ENCODE measurements at places on chromosomes 16 and 17.

- no peak for DNase-seq
Observed at GRCh38 chr17:79650861-79651260, 40.0 kb upstream of the RBFOX3 start.

- no peak for DNase-seq
Observed at GRCh38 chr16:72397876-72398275, 225.9 kb upstream of the PMFBP1 start.

DNA sequence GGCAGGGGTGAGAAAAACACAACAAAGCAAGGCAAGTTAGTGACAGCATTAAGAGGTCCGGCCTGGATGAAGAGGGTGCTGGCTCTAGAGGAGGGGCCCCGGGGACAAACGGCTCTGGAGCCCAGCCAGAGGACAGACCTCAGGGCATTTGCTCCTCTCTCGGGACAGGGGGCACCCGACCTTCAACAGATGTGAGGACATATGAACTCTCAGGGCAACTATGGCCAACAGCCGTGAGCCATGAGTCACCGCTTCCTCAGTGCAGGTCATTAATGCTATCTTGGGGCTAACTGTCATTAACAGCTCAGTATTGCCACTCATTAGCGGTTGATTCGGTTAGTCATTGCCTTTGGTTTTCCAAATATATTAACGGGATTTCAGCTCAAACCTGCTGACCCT is 9.7 kb upstream of the ARL5C start:
- no peak for DNase-seq

GRCh38 chr17:70544317-70544716 is 375.0 kb downstream of the KCNJ2 start:
- no peak for DNase-seq

GRCh38 chr17:20200016-20200795 is 191.0 kb downstream of the SPECC1 start:
- DNase-seq = no peak

DNA sequence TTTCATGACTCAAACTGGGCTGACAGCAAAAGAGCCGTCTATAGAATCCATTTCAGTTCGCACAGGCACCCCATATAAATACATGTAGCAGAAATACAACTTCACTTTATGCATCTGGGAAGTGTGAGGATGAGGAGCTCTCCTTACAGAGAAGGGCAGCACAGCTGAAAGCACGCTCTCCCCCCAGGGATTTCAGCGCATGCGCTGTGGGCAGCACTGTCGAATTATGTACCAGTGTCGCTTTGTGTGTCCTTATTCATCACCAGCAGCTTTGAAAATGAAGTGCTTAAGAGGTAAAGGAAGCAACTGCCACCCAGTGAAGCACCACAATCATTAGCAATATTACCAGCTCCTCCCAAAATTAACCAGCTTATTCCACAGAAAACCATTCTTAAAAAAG is 39.9 kb downstream of the CEP95 start:
- DNase-seq = no peak

- no peak for DNase-seq
Observed at GRCh38 chr16:21116148-21116693, 34.4 kb downstream of the DNAH3 start.

DNA sequence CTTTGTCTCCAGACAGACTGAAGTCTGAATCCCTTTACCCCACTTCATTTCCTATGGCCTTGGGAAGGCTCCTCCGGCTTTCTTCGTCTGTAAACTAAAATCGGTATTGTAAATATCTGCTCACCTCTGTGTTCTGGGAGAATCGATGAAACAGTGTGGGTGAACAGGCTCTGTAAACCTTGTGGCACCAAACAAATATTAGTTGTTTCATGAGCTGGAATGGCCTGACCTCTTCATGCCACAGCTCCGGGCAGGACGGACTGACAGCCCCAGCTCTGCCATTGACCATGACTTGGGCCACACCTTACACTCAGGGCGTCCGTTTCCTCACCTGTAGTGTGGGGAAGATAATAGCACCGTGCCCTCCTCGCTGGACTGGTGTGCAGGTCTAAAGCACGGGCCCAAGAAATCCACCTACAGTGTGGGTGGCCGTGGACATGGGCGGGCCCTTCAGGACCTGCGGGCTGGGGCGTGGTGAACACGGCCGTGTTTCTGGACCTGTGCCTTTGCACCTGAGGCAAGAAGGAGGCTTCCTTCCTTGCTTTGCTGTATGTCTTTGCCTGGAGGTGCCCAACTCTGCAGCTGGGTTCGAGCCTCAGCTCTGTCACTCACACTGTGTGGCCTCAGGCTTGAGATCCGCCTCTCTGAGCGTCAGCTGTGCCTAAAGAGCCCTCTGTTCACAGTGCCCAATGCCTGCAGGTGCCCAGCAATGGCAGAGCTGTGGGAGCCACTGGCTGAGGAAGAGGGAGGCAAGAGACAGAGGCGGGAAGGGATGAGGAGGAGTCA is 6.1 kb upstream of the OSGIN1 start:
- DNase-seq = no peak

DNA sequence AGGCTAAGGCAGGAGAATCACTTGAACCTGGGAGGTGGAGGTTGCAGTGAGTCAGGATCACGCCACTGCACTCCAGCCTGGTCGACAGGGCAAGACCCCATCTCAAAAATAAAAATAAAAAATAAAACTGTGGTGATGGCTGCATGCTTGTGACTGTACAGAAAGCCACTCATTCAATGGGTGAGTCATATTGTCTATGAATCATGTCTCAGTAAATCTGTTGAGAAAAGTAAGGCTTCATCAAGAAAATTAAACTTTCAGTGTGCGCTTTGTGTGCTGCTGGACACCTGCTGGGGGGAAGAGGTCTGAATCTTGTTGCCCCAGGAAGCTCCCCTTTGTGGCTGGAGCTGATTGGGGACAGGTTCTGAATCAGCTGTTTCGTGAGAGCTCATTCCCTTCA is 11.3 kb downstream of the NUBP1 start:
- no peak for DNase-seq

DNA sequence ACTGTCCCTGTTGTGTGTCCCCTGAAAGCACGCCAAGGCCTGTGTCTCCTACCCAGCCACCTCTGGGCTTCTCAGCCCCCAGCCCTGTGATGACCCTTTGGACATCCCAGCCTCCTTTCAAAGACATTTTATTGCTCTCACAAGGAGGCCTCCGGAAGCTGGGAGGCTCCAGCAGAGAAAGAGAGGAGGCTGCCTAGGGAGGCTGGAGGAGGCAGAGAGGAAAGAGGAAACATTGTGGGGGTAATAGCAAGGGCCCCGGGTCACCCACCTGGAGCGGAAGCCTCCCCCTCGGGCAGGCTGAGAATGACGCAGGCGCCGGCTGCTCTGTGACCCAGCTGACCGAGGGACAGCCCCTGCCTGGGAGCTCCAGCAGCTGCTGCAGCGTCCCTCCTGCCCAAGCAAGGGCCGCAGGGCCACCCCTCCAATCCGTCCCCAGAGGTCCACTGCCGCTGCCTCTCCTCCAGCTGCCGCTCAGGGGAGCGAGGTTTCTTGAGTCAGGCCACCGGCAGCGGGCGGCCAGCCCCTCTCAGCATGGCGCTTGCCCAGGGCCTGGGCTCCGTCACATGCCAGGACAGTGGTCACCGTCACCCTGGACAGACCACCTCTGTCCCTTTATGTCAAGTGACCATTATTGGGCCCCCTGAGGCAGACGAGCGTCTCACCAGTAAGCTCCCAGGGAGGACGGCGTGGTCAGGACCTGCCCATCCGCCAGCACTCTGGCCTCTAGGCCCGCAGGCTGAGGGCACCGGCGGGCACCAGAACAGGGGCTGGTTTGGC is 29.3 kb downstream of the ACTG1 start:
- no peak for DNase-seq

DNA sequence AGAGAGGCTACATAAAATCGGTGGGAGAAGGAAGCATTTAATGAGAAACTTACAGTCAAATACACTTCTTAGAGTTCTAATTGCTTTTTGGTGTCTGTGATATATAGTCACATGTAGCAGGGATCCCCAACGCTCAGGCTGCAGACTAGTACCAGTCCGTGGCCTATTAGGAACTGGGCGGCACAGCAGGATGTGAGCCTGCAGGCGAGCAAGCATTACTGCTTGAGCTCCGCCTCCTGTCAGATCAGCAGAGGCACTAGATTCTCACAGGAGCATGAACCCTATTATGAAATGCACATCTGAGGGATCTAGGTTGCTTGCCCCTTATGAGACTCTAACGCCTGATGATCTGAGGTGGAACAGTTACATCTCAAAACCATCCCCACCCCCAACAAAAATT is 158.5 kb downstream of the TANC2 start:
- DNase-seq = no peak

DNA sequence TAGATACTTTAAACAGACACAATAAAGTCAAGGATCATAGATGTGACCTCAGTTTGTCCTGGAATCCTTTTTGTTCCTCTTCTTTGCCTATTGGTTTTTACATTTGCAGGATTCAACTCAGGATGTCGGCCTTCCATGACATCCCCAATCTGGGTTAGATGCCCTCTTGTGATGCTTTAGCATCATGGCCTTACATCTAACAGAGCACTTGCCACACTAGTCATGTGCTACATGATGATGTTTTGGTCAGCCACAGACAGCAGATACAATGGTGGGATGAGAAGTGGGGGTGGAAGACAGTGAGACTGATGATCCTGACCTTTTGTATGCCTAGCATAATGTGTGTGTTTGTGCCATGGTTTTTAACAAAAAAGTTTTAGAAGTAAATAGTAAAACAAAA is 1.8 kb upstream of the SYNRG start:
- no peak for DNase-seq

DNA sequence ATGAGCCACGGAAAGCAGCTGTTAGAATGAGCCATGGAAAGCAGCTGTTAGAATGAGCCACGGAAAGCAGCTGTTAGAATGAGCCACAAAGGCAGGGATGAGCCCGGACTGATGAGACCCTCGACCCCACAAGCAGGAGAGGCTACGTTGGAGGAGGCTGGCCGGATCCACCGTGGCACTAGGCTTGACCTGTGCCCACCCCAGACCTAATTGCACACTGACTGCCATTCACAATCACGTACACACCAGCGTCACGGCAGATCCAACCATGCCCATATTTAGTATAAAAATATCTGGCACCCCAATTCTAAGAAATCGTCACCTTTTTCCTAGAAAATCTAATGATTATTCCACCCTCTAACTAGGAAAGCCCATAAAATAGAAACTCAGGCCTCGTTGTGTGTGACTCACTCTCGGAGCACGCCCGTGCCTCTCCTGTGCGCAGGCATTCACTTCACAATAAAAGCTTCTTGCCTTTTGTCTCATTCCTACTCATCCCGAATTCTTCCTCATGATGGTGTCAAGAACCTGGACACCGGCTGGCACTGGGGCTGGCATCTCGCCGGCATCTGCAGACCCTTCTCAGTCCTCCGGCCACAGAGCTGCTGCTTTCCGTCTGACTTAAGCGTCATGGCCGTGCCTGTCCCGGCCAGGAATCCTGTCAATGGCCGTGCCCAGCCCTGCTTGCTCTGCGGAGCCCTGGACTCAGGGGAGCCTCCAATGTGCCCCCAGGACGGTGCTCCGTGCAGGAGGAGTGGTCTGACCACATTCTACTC is 5.5 kb upstream of the SECTM1 start:
- no peak for DNase-seq

GRCh38 chr16:12881740-12882139 is 19.7 kb upstream of the SHISA9 start:
- DNase-seq = no peak

GRCh38 chr17:72336026-72336803 is 215.4 kb downstream of the SOX9 start:
- no peak for DNase-seq

GRCh38 chr17:48181653-48182052 is 74.1 kb downstream of the SNX11 start:
- no peak for DNase-seq
